Right lobe of liver (tissue), 6 donors: ENCODE measurements at places on chromosomes 7 and 10. TPM values are rescaled to one million over a fixed set of nuclear protein-coding genes. Genes with fewer than 3 reads are reported as not detected.
A peak's percentile ranks its signal among the peaks of the same experiment; 100 is the strongest.

DNA sequence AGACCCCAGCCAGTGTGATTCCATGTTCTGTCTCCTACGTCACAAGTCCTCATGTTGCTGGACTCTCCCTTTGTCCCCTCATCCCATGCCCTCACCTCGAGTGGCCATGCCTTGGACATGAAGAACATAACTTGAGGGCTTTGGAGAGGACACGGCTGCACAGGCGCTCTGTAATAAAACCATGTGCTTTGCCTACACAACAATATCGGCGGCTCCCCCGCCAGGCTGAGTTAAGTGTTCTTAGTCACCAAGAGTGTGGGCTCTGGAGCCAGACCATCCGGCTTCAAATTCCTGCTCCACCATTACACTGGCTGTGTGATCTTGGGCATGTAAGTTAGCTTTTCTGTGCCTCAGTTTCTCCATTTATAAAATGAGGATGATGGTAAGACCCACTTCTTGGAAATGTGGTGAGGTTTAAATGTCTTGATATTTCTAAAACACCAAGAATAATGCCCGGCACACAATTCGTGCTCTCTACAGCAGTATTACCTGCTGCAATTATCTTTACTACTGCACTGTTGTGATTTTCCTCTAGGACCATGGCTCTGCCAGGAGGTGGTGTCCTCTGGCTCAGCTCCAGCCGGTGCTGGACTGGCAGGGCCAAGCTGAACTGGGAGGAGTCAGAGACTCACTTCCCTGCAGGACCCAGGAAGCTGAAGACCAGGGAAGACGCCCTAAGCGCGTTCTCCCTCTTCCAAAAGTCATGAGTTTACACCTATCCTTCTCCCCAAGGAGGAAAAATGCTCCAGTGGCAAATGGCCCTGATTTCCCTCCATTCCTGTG, 15.7 kb downstream of the SLIT1 start:
- H3K27me3 ChIP-seq: no peaks in the 10 kb centered on the region
- no peaks in the 10 kb centered on the region for H3K4me1 ChIP-seq
- no peak overlapping the region for H3K4me3 ChIP-seq
- no peaks in the 10 kb centered on the region for H3K36me3 ChIP-seq
- no peak overlapping the region for H3K27ac ChIP-seq
- no peak for DNase-seq

GRCh38 chr10:76667408-76668370, 969.9 kb downstream of the KCNMA1 start:
- H3K27ac ChIP-seq: no peak overlapping the region
- no peaks in the 10 kb centered on the region for H3K36me3 ChIP-seq
- no peak overlapping the region for H3K4me3 ChIP-seq
- no peaks in the 10 kb centered on the region for H3K4me1 ChIP-seq
- H3K27me3 ChIP-seq: no peaks in the 10 kb centered on the region

- no peaks in the 10 kb centered on the region for H3K4me1 ChIP-seq
- H3K36me3 ChIP-seq: no peaks in the 10 kb centered on the region
- DNase-seq: no peak
- no peak overlapping the region for H3K27ac ChIP-seq
- no peak overlapping the region for H3K4me3 ChIP-seq
These were observed 3.5 kb downstream of the DNAJC30 start for GRCh38 chr7:73679709-73680108.

- H3K27me3 ChIP-seq: no peaks in the 10 kb centered on the region
- DNase-seq: no peak
- peak overlapping the region; percentile 96 for H3K27ac ChIP-seq
- H3K36me3 ChIP-seq: peaks cover 6% of the 10 kb centered on the region
- peak overlapping the region; percentile 78 for H3K4me3 ChIP-seq
These were observed 615 bp downstream of the THAP5 start for GRCh38 chr7:108568801-108569380.

- H3K27ac ChIP-seq: no peak overlapping the region
- no peak for DNase-seq
- H3K4me3 ChIP-seq: no peak overlapping the region
- H3K36me3 ChIP-seq: peaks cover 1% of the 10 kb centered on the region
- H3K27me3 ChIP-seq: no peaks in the 10 kb centered on the region
- H3K4me1 ChIP-seq: no peaks in the 10 kb centered on the region
These were observed 7.5 kb downstream of the SFXN2 start for GRCh38 chr10:102721954-102722353.

The RRP12 gene
- total RNA-seq: 7.4 TPM

The LARP4B gene
- total RNA-seq: 24.6 TPM

DNA sequence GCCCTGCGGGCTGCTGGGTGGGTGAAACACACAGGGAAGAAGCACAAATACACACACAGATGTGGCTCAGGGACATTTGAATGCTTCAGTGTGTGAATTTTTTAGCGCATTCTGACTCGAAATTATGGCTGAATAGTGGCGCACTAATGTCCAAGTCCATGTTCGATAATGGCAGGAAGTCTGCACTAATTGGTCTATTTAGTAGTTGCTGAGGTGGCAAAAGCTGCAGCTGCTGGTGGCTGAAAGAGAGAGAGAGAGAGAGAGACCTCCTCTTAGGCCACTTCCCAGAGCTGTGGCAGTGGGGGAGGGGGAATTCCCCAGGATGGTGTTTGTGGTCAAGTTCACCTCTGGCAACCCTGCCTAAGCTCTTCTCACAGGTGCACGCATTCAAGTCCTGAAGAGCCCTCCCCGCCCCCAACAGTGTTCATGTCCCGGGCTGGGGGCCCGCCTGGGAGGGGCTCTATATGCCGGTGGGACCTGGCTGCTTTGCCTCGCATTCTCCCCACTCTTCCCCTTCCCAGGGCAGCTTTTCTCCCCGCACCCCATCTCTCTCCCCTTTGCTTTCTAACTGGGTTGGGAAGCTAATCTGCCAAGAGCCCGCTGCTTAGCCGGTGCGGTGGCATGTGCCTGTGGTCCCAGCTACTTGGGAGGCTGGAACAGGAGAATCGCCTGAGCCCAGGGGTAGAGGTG, 6.0 kb upstream of the MNX1 start:
- no peak for DNase-seq
- H3K36me3 ChIP-seq: no peaks in the 10 kb centered on the region
- no peak overlapping the region for H3K27ac ChIP-seq
- no peak overlapping the region for H3K4me3 ChIP-seq
- peaks cover 44% of the 10 kb centered on the region for H3K27me3 ChIP-seq

DNA sequence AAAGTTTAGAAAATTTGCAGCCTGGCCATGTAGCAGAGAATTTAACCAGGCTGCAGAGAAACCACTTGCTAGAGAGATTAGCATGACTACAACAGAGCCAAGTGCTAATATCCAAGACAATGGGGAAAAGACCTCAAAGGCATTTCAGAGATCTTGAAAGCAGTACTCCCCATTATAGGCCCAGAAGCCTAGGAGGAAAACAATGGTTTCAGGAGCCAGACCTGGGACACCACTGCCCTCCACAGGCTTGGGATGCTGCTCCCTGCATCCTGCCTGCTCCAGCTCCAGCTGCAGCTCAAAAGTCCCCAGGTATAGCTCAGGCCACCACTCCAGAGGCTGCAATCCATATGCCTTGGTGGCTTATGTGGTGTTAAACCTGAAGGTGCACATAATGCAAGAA, 101.5 kb upstream of the TMEM72 start:
- H3K27me3 ChIP-seq: no peaks in the 10 kb centered on the region
- H3K27ac ChIP-seq: no peak overlapping the region
- H3K36me3 ChIP-seq: no peaks in the 10 kb centered on the region
- no peaks in the 10 kb centered on the region for H3K4me1 ChIP-seq
- DNase-seq: no peak

DNA sequence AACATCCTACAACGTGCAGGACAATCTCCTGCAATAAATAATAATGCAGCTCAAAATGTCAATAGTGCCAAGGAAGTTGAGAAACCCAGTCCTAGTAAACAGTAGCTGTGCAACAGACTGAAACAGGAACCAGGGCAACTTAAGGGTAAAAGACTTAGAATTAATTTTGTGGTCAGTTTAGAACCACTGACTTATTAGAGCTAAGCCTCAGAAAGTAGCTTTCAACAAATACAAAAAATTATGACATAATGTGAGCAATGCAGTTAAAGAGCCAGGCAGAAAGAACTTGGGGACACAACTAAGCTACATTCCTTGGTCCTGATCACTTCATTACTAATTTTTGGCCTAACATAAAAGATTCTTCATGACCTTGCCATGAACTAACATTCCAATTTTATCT, 195.4 kb downstream of the MACC1 start:
- no peaks in the 10 kb centered on the region for H3K27me3 ChIP-seq
- H3K4me1 ChIP-seq: no peaks in the 10 kb centered on the region
- no peaks in the 10 kb centered on the region for H3K36me3 ChIP-seq
- H3K4me3 ChIP-seq: no peak overlapping the region
- DNase-seq: no peak

DNA sequence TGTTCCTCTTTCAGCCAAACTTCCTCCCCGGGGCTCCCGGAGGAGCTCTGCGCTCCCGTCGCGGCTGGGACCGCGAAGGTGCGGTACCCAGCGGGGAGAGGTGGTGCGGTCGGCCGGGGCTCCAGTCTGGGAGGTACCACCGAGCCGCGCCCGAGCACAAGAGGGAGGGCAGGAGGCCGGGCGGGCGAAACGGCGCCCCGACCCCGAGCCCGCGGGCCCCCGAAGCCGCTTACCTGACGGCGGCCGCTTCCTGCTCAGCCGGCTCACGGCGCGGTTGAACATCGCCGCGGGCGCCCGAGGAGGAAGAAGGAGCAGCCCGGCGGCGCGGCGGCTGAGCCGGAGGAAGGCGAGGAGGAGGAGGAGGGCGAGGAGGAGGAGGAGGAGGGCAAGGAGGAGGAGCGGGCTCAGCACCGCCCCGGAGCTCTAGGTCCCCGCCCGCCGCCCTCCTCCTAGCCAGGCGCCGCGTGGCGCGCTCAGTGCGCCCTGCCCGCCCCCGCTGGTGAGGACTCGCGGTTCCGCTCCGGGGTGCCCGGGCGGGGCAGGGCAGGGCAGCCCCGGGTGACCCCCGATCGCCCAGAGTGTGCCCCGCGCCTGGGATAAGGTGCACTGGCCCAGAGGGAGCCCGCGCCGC, at the start of gene RGS10:
RGS10 (minus strand) TSS at position 363 of the 631 bp plus-strand sequence; CDS start at position 282, 81 bp downstream.
- no peaks in the 10 kb centered on the region for H3K27me3 ChIP-seq
- no peaks in the 10 kb centered on the region for H3K4me1 ChIP-seq
- peak within 1 kb of the TSS; percentile 54 for H3K4me3 ChIP-seq
- peak within 1 kb of the TSS; percentile 31 for H3K27ac ChIP-seq
- H3K36me3 ChIP-seq: no peaks in the 10 kb centered on the region
- peak; percentile 61 for DNase-seq

- no peaks in the 10 kb centered on the region for H3K36me3 ChIP-seq
- peak; percentile 45 for DNase-seq
- H3K4me1 ChIP-seq: no peaks in the 10 kb centered on the region
- H3K4me3 ChIP-seq: no peak overlapping the region
- no peak overlapping the region for H3K27ac ChIP-seq
These were observed 2.8 kb downstream of the WDR86 start for GRCh38 chr7:151406886-151407583.

The KLF14 gene
- not detected for total RNA-seq

DNA sequence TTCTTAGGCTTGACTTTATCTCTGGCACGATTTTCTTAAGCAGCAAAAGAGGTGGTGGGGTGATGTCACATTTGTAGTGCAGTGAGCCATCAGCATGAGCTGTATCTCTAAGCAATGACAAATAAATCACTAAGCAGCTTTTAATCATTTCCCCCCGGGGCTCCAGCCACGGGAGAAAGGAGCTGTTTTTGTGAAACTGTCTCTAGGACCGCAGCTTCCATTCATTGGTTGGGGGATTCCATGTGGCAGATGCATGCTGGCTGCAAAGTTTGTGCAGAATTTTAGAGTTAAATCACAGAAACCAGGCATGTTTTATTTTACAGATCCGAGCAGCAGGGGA, 464 bp downstream of the KIAA1217 start:
- peak overlapping the region; percentile 62 for H3K27ac ChIP-seq
- no peaks in the 10 kb centered on the region for H3K4me1 ChIP-seq
- no peaks in the 10 kb centered on the region for H3K36me3 ChIP-seq
- H3K27me3 ChIP-seq: no peaks in the 10 kb centered on the region
- peak overlapping the region; percentile 50 for H3K4me3 ChIP-seq
- DNase-seq: no peak

- no peaks in the 10 kb centered on the region for H3K36me3 ChIP-seq
- no peaks in the 10 kb centered on the region for H3K4me1 ChIP-seq
- no peak for DNase-seq
- H3K4me3 ChIP-seq: no peak overlapping the region
These were observed 27.5 kb upstream of the SMARCD3 start for GRCh38 chr7:151275813-151276577.

- H3K27me3 ChIP-seq: no peaks in the 10 kb centered on the region
- H3K27ac ChIP-seq: no peak overlapping the region
- DNase-seq: no peak
- no peaks in the 10 kb centered on the region for H3K4me1 ChIP-seq
- H3K4me3 ChIP-seq: no peak overlapping the region
These were observed 4.6 kb upstream of the SLC13A1 start for GRCh38 chr7:123204206-123204835.

- DNase-seq: no peak
- no peak overlapping the region for H3K4me3 ChIP-seq
- H3K36me3 ChIP-seq: no peaks in the 10 kb centered on the region
- no peak overlapping the region for H3K27ac ChIP-seq
These were observed 516.8 kb upstream of the GALNT17 start for GRCh38 chr7:70615066-70615606.

DNA sequence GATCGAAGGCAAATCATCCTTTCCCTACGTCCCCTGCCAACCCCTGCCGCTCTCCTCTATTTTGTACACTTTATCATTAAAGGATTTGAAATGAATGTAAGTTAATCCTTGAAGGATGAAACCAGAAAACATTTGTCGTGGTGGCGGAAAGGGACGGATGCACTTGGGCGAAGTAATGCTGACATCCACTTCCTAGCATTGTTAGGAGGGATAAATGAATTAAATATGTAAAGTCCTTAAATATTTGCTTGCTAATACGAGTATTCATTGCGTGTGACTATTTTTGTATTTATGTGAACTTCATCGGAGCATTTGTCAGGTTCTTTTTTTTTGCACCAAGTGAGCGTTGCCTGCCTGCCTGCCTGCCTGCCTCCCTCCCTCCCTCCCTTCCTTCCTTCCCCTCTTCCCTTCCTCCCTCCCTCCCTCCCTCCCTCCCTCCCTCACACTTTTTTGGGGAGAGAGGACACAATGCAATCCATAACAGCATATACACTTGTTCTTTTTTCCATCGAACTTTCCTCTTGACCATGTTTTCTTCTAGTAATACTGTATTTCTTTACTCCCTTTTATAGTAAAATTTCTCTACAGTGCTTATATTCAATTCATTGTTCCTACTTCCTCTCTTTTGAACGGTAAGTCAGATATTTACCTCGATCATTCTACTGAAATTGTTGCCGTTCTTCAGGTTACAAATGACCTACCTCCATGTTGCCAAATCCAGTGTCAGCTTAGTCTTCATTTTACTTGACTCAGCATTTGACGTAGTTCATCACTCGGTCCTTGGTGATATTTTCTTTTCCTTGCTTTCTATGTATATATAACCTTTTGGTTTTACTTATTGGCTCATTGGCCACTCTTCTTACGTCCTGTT, 831 bp downstream of the CCDC7 start:
- no peaks in the 10 kb centered on the region for H3K27me3 ChIP-seq
- H3K27ac ChIP-seq: peak overlapping the region; percentile 84
- H3K4me3 ChIP-seq: peak overlapping the region; percentile 77
- no peaks in the 10 kb centered on the region for H3K36me3 ChIP-seq

- no peaks in the 10 kb centered on the region for H3K4me1 ChIP-seq
- no peak overlapping the region for H3K27ac ChIP-seq
- no peaks in the 10 kb centered on the region for H3K36me3 ChIP-seq
- DNase-seq: no peak
- H3K4me3 ChIP-seq: no peak overlapping the region
These were observed 83.3 kb upstream of the DYNC1I1 start for GRCh38 chr7:95688931-95689495.

GRCh38 chr7:155979566-155979965, 167.3 kb upstream of the SHH start:
- no peak for DNase-seq
- no peak overlapping the region for H3K27ac ChIP-seq
- no peaks in the 10 kb centered on the region for H3K36me3 ChIP-seq

The GHRHR gene
- total RNA-seq: 0.60 TPM
